ENCODE measurements at places on chromosomes 5 and 9. TPM values are rescaled to one million over a fixed set of nuclear protein-coding genes. Genes with fewer than 3 reads are reported as not detected.

DNA sequence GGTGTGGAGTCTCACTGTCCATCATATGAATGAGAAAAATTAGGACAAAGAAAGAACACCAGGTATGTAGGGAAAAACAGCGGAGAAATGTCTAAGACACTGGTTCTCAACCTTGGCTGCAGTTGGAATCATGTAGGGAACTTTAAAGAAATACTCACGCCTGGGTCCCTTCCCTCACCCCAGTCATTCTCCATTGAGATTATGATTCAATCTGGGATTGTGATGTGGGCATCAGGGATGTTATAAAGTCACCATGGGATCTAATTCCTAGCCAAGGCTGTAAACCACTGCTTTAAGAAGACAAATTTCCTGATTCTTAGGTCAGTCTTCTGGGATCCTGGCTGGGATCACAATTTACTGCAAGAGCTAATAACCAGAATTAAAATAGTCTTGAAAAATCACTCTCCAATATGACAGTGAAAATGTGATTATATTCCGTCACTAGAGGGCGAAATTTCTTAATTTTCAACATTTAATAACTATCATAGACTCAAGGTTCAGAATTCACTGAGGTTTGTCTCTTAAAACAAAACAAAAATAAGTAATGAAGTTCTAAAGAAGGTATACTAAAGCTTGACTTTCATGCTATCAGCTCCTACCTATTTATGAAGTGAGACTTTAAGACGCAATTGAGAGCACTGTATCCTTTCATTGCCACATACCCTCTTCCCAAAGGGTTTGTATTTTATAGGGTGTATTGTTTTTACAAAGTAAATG lies 60.5 kb downstream of the GLDC start:
- no peak for DNase-seq

PROB1 gene
- 1.3 TPM for total RNA-seq

DNA sequence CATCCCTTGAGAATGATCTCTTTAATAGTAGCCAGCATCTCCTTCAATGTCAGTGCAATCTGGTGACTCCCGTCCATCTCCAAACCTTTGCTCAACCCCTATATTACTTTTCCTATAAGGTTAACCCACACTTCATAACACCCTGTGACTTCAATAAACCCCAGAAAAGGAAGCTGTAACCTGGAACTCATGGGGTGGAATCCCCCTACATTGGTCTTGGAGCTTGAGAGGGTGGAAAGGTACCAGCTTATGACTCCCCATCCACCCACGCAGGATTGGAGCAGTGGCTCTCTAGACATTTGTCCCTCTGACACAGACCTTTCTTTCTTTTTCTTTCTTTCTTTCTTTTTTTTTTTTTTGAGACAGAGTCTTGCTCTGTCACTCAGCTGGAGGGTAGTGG lies 54.7 kb upstream of the ZFR start:
- DNase-seq = no peak

GRCh38 chr9:99925541-99925940 lies 19.1 kb downstream of the STX17 start:
- DNase-seq = no peak

TNFSF15 gene
- not detected for total RNA-seq

GRCh38 chr9:129759319-129759718 lies 6.5 kb upstream of the PTGES start:
- no peak for DNase-seq

ADAMTS2 gene
- 23.5 TPM for total RNA-seq

DNA sequence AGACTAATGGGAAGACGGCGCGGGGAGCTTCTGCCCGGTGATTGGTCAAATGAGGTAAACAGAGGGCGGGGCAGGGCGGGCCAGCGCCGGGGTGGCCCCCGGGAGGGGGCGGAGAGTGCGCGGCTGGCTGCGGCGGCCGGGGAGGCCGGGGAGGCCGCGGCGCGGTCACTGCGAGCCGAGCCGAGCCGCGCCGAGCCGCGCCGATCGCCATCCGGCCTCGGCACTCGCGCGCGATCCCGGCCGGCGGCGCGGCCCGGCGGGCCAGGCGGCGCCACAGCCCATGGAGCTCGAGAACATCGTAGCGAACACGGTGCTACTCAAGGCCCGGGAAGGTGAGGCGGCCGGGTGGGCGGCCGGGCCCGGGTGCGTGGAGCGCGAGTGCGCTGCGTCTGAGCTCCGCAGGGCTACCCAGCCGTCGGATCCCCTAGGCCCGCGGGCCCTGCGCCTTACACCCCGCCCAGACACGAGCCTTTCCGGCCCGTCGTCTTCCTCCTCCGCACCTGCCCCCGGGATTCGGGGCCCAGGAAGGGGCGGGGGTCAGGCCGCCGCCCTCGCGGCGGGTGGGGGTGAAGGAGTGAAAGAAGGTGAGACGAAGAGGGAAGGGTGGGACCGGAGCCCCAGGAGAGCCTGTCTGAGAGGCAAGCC lies at the start of gene GRK6:
Gene GRK6, plus strand, starts transcription at position 111 of the 645 bp plus-strand sequence. Its CDS starts 170 bp downstream, at position 281.
- DNase-seq = peak; percentile 55

DNA sequence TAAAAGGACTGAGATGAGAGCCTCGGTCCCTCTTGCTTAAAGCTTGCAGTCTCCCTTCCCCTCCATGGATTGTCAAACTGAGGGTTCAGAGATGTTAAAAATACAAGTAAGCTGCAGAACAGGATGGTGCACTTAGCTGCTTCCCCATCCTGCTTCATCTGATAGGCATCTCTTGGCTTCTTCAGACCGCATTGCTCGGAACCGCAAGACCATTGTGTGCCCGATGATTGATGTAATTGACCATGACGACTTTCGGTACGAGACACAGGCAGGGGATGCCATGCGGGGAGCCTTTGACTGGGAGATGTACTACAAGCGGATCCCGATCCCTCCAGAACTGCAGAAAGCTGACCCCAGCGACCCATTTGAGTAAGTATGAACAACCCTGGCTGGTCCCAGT lies 65.5 kb upstream of the SAP30L start:
- no peak for DNase-seq

- no peak for DNase-seq
Observed at GRCh38 chr9:125850763-125851162, 103.6 kb downstream of the PBX3 start.

- no peak for DNase-seq
Observed at GRCh38 chr5:107594253-107595045, 76.3 kb downstream of the EFNA5 start.

DNA sequence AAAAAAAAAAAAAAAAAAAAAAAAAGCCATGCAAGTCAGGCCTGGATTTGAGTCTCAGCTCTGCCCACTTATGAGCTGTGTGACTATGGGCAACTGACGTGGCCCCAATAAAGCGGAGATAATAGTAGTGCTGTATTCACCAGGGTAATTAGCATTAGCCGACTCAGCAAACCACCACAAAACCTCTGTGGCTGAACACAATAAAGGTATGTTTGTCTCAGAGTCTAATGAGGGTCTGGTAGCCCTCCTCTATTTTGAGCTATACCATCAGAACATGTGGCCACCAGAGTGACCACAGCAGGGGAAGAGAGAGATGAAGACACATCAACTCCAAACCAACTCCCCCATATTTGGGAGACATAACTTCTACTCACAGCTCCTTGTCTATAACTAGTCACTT lies 15.9 kb downstream of the SWI5 start:
- no peak for DNase-seq

- DNase-seq = no peak
Observed at GRCh38 chr5:16853518-16853917, 82.6 kb downstream of the MYO10 start.

PCDHB15 gene
- total RNA-seq = 29.5 TPM

MUSK gene
- total RNA-seq = not detected

HACD4 gene
- 0.10 TPM for total RNA-seq

RGS14 gene
- 15.9 TPM for total RNA-seq

SLC4A9 gene
- total RNA-seq = not detected

DNA sequence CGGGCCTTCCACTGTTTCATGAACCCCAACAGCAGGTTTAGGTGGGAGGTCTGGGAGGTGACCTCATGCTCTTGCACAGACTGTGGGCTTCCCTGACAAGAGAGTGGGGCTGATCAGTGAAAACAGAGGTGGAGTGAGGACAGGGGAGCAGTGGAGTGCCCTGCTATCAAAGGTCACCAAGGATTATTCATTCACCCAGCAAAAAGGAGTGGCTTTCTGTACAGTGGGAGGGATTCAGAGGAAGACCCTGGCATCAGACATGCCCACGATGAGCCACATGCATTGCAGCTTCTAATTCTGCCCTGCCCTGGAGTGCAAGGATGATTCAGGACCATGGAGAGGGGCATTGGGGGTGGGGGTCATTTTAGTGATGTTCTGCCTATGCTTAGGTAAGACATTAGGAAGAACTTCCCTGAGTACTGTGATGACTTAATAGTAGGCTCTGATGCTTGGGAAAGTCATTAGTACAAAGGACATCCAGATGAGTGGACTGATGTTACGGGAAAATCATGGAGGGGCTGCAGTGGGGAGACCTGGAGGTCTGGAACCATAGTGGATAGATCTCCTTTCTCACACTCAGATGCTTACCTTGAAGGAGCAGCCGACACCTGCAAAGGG lies 12.8 kb downstream of the TRAF1 start:
- no peak for DNase-seq

DNA sequence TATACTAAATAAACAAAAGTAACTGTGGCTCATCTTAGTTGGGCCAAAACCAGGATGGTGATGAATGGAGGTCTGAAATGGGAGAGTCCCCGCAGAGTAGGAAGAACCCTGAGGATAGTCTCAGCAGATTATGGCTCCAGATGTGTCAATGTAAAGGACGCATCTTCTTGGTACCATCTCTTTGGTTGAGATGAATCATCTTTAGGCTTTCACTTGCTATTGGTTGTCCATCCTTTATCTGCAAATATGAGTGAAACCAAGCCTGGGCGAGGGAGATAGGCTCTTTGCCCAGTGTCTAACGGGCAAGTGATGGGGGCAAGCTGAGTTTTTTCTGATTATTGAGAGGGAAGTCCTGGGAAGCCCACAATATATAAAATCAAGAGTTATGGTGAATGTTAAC lies 19.4 kb upstream of the LCP2 start:
- DNase-seq = no peak

GRCh38 chr9:92633614-92634278 lies 36.2 kb downstream of the IPPK start:
- no peak for DNase-seq

DNA sequence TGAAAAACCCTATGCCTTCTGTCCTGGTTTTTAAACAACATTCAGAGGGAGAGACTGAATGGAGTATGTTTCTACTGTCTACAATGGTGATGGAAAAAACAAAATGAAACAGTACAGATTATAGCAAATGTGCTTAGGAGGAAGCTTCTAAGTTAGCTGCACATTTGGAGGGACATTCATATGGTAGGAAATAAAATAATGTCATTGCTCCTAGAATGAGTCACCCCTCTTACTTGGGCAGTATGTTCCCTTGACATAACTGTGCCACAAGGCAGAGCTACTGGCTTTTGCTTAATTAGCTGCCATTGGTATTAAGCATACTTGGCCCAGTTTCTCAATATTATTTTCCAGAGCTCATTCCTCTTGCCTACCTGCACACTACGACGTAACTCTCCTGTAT lies 128.9 kb downstream of the GDNF start:
- no peak for DNase-seq

- DNase-seq = no peak
Observed at GRCh38 chr5:11801061-11801460, 103.2 kb downstream of the CTNND2 start.

- no peak for DNase-seq
Observed at GRCh38 chr5:140312791-140313189, 9.9 kb upstream of the PFDN1 start.

C5orf46 gene
- total RNA-seq = not detected

GRCh38 chr9:70218767-70219166 lies 40.0 kb upstream of the SMC5 start:
- DNase-seq = no peak

RUSC2 gene
- 84.4 TPM for total RNA-seq

GRCh38 chr5:95669540-95669939 lies 13.3 kb downstream of the SPATA9 start:
- no peak for DNase-seq

GDNF gene
- 0.51 TPM for total RNA-seq

- no peak for DNase-seq
Observed at GRCh38 chr9:68669218-68669617, 35.8 kb upstream of the PIP5K1B start.

GRCh38 chr5:176754376-176754973 lies 55.9 kb upstream of the UNC5A start:
- DNase-seq = no peak

CAVIN4 gene
- 32.9 TPM for total RNA-seq

- DNase-seq = no peak
Observed at GRCh38 chr9:127676638-127677037, 30.1 kb upstream of the CFAP157 start.

DNA sequence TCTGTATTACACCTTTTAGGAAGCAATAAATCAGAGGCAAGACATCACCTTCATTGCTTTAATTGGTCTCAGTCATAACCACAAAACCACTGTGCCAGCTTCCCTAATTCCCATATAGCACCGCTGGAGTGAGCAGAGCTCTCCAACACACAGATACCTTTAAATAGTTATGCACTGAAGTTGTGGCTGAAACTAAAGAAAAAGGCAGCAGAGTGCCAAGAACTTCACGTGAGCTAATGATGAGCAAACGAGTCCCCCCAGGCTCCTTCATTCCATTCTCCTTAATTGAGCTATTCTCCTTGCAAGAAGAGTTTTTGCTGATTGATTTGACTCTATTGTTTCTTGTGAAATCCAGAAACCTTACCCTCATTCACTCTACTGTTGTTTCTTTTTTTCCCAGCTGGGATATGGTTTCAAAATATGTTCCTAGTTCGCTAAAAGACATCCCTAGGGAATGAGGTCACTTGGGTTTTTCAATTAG lies 501.5 kb downstream of the SPATA31D1 start:
- no peak for DNase-seq

CDH9 gene
- 3.6 TPM for total RNA-seq

PHYHD1 gene
- 4.4 TPM for total RNA-seq

DNA sequence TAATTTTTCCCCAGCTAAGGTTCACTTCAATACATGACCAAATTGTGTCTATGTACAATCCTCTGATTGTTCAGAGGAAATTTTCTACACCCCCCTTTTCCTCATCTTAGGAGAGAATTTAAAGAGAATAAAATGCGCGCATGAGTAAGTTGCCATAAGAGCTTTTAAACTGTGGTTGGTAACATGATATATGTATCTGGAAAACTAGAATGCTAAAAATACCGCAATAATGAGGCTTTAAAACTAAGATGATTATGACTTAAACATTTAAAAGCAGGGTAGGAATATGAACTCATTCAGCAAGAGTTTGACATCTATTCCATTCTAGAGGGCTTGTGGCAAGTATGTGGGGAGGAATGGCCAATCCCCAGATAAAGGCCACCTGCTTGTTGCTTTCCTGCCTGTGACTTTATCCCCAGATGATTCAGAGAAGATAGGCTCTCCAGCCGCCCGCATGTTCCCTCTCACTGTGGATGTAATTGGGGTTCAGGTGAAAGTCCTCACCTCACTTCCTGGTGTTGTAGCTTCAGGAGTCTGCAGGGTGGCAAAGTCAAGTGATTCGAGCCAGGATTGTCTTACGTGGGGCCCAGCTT lies 26.5 kb upstream of the BASP1 start:
- DNase-seq = no peak

All from glutamatergic neuron (in vitro differentiated cells).